ENCODE measurements at places on chromosomes 1 and 21.
A peak's percentile ranks its signal among the peaks of the same experiment; 100 is the strongest.

DNA sequence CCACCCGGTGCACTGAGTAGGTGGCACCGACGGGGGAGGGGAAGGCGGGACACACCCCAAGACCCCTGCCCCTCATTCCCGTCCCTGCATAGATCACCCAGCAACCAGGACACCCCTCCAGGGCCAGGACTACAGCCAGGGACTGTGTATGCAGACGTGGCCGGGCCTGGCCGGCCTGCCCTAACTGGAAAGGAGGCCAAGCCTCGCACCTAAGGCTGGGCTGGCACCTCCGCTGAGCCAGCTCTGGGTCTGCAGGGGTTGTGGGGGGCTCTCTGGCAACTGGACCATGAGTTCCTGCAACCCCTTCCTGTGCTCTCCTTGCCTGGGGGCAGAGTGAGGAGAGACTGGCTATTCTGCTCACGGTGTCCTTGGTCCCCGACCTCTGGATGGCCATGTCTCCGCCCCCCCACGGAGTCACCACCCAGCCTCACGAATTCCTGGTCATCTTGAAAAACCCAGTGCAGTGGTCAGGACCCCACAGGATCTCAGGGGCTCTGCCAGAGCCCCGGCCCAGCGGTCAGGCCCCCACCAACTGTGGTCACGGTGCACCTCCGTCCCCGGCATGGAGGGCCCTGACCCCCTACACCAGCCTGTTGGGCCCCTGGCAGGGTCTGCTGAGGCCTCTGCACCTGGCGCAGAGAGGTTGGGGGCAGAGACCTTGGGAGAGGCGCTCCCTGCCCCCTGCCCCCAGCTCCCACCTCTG, 1.1 kb upstream of the FNDC10 start:
- DNase-seq: no peak

- DNase-seq: no peak
Observed at GRCh38 chr1:234111458-234112142, 207.1 kb downstream of the SLC35F3 start.

GRCh38 chr1:150799089-150799488, 9.0 kb downstream of the CTSK start:
- no peak for DNase-seq

DNA sequence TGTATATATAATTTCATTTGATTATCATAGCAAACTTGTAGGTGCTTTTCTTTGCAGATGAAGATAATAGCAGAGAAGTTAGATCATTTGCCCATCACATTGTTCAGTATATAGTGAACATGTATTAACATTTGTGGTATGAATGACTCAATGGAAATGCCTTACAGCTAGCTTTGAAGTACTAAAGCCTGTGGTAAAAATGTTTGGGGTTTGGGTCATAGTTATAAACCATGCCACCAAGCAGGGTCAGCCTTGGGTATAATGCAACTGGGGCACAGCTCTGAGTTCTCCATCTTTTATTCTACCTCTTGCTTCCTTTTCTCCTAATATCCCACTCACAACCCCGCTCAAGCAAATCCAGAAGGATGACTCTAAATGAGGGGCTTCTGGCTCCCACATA, 141.6 kb downstream of the KCNT2 start:
- DNase-seq: no peak

DNA sequence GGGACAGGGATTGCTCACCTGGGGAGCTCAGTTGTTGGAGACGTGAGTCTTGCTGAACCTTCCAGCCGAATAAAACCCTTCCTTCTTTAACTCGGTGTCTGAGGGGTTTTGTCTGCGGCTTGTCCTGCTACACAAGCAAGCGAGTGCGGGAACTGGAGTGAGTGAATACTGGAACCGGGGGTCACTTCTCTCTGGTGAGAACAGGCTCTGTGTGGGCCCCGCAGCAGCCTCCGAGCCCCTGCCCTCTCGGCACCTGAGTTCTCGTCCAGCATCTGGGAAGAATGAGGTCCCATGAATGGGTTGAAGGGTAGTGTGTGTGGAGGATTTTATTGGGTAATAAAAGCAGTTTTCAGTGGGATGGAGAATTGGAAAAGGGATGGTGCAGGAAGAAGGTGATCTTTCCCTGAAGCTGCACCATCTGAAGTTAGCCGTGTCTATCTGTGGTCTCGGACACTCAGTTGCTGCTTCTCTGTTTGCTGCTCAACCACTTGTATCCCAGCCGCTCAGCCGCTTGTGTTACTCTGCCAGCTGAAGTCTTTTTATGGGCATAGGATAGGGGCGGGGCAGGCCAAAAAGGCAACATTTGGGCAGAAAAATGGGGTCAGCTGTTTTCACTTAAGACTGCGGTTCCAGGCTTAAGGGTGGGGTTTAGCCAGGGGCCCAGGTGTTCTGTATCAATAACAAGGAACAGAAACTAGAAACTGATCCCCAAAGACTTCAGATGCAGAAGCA, 450.6 kb upstream of the CAMK1G start:
- no peak for DNase-seq

DNA sequence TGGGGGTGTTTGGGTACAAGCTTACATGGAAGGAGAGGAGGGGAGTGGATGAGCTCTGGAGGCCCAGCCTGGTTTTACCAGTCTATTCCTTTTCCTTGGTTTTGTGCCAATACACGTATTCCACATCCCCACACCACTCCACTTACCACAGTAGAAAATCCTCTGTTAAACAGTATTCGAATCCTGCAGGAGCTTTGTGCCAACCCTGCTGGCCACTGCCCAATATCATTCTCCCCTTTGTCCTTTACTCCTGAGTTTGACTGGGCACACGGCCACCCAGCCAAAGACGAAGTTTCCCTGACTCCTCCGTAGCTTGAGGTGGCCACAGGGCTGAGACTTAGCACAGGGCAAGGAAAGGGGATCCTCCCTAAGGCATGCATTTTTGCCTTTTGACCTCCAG, 61.6 kb downstream of the TMCO4 start:
- no peak for DNase-seq

GRCh38 chr1:30465096-30465495, 258.3 kb downstream of the MATN1 start:
- DNase-seq: no peak

DNA sequence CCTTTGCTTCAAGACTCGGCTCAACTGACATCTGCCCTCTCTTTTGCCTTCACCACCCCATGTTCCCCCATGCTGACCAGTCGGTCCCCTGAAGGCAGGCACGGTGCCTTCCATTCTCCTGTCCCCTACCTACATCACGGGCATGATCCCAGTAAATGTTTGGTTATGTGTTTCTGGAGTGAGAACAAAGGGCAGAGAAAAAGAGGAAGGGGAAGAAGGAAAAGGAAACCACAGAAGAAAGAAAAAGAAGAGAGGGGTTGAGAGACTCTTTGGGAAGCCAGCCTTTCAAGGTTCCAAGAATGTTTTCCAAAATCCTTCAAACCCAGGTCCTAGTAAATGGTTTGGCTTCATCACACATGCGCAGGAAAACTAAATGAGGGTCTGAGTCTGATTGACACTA, 84.9 kb downstream of the CDC7 start:
- no peak for DNase-seq

- no peak for DNase-seq
Observed at GRCh38 chr1:94851571-94851970, 31.4 kb downstream of the SLC44A3 start.

DNA sequence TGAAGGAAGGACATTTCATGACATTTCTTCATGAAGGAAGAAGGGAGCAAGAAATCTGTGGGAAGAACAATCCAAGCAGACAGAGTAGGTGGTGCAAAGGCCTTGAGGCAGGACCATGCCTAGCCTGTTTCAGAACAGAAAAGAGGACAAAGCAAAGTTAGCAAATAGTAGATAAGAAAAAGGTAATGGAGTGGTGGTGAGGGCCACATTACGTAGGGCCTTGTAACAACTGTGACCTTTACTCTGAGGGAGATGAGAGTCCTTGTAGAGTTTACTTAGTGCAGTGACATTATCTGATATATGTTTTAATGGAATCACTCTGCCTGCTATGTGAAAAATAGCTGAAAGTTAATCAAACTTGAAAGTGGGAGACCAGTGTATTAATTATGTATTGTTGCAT, 6.4 kb upstream of the TSNAX start:
- DNase-seq: no peak

- no peak for DNase-seq
Observed at GRCh38 chr1:222417264-222417663, 130.6 kb downstream of the HHIPL2 start.

DNA sequence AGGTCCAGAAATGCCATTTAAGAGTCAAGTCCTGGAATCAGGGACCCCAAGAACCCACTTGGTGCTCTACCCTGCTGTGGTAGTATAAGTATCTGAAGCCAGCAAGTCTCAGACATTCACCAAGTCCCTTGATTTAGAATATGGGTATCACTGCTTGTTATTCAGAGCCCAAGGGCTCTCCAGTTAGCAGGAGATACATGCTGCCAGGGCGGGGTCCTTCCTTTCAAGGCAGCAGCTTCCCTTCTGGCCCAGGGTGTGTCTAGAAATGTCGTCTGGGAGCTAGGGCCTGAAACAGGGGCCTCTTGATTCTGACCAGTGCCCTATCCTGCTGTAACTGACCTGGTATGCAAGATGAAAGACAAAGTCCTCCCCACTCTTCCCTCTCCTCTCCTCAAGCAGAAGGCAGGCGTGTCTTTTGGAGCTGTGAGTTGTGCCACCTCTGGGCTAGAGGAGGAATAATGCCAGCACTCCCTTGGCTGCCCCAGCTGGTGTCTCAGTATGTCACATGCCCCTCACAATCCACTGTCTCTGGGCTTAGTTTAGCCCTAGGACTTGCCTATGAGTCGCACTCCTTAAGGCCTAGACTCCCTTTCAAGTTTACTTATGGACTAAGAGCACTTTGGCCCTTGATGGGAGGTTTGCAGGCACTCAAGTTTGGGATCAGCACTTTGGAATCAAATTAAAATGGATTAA, 200.2 kb downstream of the MRPL39 start:
- DNase-seq: no peak

DNA sequence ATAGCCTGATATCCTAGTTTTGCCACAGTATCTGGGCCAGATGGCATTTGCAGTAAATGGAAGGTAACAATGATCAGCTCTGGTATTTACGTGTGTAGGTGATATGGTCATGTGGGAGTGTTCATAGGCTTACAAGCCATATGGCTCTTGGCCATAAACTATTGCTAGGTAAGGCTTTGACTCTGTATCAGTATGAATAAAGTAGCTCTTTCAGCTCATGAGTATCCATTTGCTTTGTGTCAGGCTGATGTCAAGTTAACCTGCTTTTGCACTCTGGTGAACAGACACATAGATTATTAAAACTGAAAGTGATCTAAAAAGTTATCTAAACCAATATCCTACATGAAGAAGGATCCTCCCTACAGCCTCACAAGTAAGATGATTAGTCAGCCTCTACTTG, 69.0 kb downstream of the DDR2 start:
- no peak for DNase-seq

DNA sequence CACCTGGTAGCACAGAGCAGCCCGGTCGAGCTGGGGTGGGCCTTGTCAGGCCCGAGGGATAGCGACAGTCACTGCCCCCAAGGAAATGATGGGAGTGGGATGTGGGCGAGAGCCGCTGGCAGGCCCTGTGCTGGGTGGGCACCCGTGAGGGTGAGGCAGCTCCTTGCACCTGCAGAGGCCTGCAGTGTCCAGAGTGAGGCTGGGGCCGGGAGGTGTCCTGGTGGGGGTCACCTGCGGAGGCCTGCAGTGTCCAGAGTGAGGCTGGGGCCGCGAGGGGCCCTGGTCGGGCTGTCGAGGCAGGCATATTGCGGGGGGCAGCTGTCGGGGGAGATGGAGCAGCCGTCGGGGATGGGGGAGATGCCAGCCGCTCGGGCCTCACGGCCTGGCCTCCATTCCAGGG, 49.5 kb downstream of the SLC19A1 start:
- no peak for DNase-seq

GRCh38 chr21:33940164-33940880, 24.7 kb upstream of the ATP5PO start:
- no peak for DNase-seq

DNA sequence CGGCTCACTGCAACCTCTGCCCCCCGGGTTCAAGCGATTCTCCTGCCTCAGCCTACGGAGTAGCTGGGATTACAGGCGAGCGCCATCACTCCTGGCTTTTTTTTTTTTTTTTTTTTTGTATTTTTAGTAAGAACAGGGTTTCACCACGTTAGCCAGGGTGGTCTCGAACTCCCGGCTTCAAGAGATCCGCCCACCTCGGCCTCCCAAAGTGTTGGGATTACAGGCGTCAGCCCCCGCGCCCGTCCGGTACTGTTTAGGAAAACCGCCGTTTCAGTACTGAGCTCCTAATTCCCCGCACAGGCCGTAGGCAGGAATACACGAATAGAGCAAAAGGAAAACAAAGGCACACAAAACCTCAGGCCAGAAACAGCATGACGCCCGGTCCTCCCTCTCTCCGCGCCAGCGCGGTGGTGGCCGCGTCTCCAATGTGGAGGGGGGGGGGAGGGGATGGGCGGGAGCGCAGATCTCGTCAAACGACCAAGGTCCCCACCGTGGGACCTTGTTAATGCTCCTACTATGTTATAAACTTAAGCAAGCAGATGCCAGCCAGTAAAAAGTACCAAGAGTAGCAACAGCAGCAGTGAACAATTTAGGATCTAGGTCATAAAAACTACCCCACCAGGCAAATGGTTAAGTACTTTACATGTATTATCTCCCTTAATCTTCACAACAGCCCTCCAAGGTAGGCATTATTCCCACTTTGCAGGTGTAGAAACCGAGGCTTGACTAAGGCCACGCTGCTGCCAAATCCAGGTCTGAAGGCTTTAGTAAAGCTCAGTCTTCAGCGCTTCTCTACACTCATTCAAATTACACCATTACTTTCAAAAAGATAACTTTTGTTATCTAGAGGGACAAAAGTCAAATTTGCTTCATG, 648 bp upstream of the ADAR start:
- DNase-seq: no peak

- peak; percentile 57 for DNase-seq
Observed at GRCh38 chr1:119870917-119871596, 25.3 kb downstream of the ADAM30 start.

All from Jurkat, Clone E6-1 (cell line).